Activated T-cell treated with anti-CD3 and anti-CD28 coated beads, Interleukin-2, amount 50 U/mL, for 72 hours (primary cell): ENCODE measurements at places on chromosomes 5 and 9. TPM values are rescaled to one million over a fixed set of nuclear protein-coding genes. Genes with fewer than 3 reads are reported as not detected.

Gene EQTN
- not detected for total RNA-seq

Gene TAF11L10
- total RNA-seq, result not detected

Gene ANGPTL2
- total RNA-seq, result not detected

Gene COL27A1
- total RNA-seq, result 1.3 TPM

Gene WHRN
- 8.6 TPM for total RNA-seq

Gene SLC45A2
- total RNA-seq, result not detected

Gene GRIA1
- not detected for total RNA-seq

Gene NTRK2
- total RNA-seq, result 0.41 TPM

Gene TSSK1B
- not detected for total RNA-seq

Gene ZSWIM6
- total RNA-seq, result 6.9 TPM

Gene CTSV
- total RNA-seq, result 4.3 TPM

Gene NRARP
- total RNA-seq, result 1.6 TPM
